ENCODE measurements at places on chromosomes 2 and 18. TPM values are rescaled to one million over a fixed set of nuclear protein-coding genes. Genes with fewer than 3 reads are reported as not detected.

The ZNF521 gene
- total RNA-seq, result 50.6 TPM

The COL4A3 gene
- total RNA-seq, result 3.9 TPM

The CAPN14 gene
- total RNA-seq, result 0.96 TPM

The SPATA3 gene
- not detected for total RNA-seq

GRCh38 chr2:127649684-127650040 is 3.7 kb downstream of the GPR17 start:
- peak; percentile 80 for DNase-seq

- peak; percentile 37 for DNase-seq
These were observed 16.2 kb downstream of the TOGARAM2 start for GRCh38 chr2:28997237-28997846.

GRCh38 chr2:159076241-159076640 is 107.8 kb downstream of the TANC1 start:
- peak; percentile 76 for DNase-seq

DNA sequence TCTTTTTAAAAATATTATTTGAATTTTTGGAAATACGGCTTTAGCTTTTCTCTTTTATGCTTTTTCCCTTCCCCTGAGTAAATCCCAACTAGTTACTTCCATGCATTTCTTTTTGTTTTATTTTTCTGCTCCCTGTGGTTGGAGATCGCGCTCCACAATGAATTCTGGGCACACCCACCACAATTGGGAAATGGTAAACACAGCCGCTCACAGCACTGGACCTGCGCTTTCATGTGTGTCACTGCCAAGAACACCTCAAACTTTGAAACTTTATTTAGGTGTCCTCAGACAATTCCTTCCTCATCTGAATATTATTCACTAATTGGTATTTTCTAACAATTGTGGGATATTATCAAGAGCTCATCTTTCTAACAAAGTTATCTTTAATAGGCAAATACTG is 82.8 kb upstream of the TMEM18 start:
- DNase-seq, result no peak

- DNase-seq, result no peak
These were observed 38.8 kb downstream of the SCTR start for GRCh38 chr2:119485336-119486110.

DNA sequence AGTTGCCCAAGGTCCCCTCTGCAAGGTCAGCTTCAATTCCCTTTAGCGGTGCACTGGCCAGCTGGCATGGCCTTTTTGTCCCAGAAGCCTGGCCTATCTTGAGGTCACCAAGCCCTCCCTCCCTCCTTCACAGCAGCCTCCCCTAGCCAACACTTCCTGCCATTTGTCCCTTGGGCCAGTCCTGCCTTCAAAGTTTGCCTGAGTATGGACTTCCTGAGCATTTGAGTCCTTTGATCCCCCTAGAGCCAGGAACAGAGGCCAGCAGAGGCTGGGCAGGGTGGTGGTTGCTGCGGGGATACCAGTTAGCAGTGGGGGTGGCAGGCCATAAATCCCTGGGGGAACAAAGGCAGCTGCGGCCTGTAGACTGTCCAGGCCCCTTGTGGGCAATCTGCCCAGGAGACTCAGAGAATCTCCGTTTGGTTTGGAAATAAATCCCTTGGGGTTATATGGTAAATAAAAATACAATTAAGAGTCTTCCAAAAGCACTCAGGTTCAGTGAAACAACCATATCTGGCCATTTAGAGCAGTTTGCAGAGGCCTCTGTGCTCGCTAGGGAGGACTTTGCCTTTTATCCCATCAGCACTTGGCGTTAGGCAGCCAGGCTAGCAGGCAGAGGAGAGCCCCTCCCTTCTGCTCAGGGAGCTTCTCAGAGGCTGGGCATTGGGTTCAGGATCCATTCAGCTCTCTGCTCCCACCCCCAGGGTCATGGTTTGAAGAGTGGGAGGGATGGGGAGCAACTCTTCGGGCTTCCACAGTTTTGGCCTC is 3.1 kb upstream of the HES6 start:
- DNase-seq, result peak; percentile 70

DNA sequence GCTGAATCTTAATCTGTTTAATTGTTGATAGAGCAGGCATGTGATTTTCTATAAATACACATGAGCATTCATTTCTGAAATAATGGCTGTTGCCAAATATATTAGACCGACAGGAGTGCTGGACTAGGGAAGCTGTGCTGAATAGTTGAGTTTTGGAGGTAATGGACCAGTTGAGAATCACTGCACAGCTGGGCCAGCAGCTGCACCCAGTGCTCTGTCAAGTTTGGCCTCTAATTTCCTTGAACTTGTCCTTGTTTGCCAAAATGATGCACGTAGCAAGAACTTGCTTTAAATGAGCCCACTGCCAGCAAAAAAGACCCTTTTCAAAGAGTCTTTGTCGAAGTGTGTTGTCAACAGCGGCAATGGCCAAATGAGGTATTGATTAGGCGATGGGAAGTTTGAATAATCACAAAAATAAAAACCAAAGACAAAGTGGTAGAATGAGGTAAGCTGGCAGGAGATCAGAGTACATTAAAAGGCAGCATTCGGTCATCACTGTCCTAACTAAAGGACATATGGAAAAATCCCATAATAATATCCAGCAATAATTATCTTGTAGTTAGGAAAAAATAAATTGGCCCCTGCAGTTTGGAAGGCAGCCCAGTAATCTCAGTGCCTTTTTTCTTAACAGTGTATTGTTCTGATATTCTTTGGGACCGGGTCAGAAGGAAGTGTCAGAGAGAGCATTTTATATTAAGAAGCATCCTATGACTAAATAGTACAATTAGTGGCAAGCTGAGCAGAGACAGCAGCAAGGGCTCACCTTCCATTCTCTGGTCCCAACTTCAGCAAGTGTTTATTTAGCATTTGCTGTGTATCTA is 126.2 kb downstream of the RAPGEF4 start:
- DNase-seq, result no peak

DNA sequence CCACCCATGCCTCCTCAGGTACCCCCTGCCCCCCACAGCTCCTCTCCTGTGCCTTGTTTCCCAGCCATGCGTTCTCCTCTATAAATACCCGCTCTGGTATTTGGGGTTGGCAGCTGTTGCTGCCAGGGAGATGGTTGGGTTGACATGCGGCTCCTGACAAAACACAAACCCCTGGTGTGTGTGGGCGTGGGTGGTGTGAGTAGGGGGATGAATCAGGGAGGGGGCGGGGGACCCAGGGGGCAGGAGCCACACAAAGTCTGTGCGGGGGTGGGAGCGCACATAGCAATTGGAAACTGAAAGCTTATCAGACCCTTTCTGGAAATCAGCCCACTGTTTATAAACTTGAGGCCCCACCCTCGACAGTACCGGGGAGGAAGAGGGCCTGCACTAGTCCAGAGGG is 803 bp upstream of the DES start:
- DNase-seq, result no peak

- no peak for DNase-seq
These were observed 367.7 kb upstream of the NETO1 start for GRCh38 chr18:73235491-73235890.

- DNase-seq, result no peak
These were observed 144.3 kb downstream of the CHST9 start for GRCh38 chr18:27040796-27041195.

GRCh38 chr2:39007875-39008504 is 112.9 kb downstream of the SOS1 start:
- DNase-seq, result no peak

GRCh38 chr2:230751062-230751461 is 38.4 kb downstream of the CAB39 start:
- DNase-seq, result no peak

Data from umbilical cord (tissue), 2 donors.